Mucosa of gallbladder (tissue), 1 donor: ENCODE measurements at places on chromosomes 16 and 17. TPM values are rescaled to one million over a fixed set of nuclear protein-coding genes. Genes with fewer than 3 reads are reported as not detected.

BRIP1 gene
- total RNA-seq, result 0.83 TPM

ATP1B2 gene
- total RNA-seq, result 7.7 TPM

DNA sequence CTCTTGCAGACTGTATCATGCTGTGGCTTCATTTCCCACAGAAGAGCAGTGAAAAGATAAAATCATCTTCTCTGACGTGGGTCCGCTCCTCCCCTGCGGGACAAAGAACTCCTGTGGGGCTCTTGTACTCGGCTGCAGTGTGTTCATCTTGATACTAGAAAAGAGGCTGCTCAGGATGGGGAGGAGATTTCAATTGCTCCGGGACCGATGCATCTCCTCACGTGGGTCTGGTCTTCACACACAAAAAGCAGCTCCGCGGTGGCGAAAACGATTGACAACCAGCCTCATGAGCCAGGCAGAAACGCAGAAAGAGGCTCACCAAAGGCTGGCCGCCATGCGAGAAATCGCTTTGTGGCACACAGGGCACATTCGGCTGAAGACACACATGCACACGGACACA lies 14.4 kb upstream of the KCNJ18 start:
- DNase-seq, result no peak

DNA sequence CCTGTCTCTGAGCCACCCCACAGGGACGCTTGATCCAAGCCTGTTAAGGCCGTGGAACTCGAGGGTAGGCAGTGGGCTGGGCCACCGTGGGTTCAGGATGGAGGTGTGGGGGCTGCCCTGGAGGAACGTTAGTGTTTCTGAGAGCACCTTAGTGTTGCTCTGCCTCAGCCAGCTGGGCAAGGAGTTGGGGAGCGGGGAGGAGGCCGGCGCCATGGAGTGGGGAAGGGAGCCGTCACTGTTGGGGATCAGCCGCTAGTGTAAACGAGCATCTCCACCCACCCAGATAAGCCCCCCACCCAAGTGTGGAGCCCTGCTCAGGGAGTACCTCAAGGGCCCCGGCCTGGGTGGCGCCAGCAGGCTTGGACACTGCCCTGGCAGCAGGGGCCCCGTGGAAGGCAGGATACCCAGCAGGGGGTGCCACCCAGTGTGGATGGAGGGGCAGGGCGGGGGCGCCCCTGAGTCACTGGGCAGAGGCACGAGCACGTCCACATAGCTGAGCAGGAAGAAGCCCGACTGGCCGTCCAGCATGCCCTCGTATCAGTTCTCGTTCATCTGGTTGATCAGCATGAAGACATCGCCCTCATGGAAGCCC lies 98.6 kb downstream of the KPNA2 start:
- DNase-seq, result no peak

- no peak for DNase-seq
Observed at GRCh38 chr17:1041746-1042145, 44.8 kb downstream of the TIMM22 start.
